ENCODE measurements at places on chromosomes 16 and 17. TPM values are rescaled to one million over a fixed set of nuclear protein-coding genes. Genes with fewer than 3 reads are reported as not detected.

DNA sequence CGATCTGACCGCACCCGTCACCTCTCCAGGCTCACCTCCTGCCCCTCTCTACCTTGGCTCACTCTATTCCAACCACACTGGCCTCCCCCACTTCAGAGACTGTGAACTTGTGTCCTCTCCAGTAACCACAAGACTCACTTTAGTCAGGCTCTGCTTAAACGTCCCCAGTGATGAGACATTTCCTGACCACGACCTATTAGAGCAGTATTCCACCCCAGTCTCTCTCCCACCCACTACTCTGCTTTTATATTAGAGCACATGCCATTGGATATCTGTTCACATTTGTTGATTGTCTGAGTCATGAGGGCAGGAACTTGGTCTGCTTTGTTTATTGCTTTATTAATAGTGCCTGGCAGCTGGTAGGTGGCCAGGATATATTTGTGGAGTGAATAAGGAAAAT, 20.1 kb downstream of the COX11 start:
- no peak overlapping the region for H3K27ac ChIP-seq
- H3K4me3 ChIP-seq, result no peak overlapping the region
- no peaks in the 10 kb centered on the region for H3K27me3 ChIP-seq

DNA sequence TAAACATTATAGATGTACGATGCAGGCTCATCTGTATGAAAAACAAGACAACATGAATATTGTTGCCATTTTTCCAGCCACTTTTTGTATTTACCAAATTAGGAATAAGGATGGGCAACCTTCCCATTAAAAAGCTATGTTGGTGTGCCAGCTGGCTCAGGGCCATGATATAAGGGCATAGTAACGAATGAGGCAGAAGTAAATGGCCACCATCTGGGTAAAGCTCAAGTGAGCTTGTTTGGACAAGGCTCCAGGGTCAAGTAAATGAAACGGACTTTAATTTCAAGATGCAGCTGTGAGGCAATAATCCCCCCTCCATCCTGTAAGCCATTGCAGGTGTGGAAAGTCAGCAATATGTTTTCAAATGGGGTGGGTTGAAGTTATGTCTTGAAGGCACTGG, 930.9 kb upstream of the CDH8 start:
- H3K4me1 ChIP-seq, result no peaks in the 10 kb centered on the region
- no peaks in the 10 kb centered on the region for H3K27me3 ChIP-seq
- DNase-seq, result no peak
- no peak overlapping the region for H3K4me3 ChIP-seq
- no peaks in the 10 kb centered on the region for H3K36me3 ChIP-seq
- no peak overlapping the region for H3K27ac ChIP-seq

DNA sequence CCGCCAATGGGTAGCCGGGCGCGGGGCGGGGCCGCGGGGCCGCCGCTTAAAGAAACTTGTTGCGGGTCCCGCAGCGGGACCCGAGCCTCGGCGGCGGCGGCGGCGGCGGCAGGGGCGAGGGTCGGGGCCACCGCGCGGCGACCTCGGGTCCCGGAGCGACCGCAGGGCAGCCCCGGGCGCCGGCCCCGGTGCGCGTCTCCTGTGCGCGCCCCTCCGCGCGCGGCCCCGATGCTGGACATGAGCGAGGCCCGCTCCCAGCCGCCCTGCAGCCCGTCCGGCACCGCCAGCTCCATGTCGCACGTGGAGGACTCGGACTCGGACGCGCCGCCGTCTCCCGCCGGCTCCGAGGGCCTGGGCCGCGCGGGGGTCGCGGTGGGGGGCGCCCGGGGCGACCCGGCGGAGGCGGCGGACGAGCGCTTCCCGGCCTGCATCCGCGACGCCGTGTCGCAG, at the start of gene SOX8:
TSS of gene SOX8 (plus strand) at position 76 of the 450 bp plus-strand sequence. CDS start at position 229, 153 bp downstream.
- H3K27ac ChIP-seq, result no peak within 1 kb of the TSS
- H3K27me3 ChIP-seq, result peaks cover 51% of the 10 kb centered on the region
- H3K4me1 ChIP-seq, result peaks cover 14% of the 10 kb centered on the region
- H3K36me3 ChIP-seq, result no peaks in the 10 kb centered on the region

DNA sequence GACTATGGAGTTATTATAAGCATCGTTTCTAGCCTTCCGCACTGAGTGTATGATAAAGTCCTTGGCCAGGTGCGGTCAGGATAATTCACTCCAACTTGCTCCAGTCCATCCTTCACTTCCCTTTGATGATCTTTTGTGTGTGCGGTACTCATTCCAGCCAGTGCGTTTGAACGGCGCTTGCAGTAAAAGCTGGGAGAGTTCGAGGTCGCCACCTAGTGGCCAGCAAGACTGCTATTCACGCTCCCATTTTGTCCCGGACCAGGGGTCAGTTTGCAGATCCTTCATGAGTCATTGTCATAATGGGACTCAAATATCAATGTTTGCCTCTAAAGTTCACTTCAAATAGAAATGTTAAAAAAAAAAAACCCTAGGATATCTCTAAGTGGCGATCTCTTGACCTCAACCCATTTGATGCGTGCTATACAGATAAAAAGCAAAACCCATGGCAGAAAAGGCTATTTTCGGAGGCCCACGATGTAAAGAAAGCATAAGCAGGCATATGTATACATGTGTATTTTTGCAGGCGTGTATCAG, 417.1 kb downstream of the TMEM114 start:
- H3K4me3 ChIP-seq, result no peak overlapping the region
- no peaks in the 10 kb centered on the region for H3K4me1 ChIP-seq
- peak; percentile 64 for DNase-seq
- H3K36me3 ChIP-seq, result no peaks in the 10 kb centered on the region
- no peaks in the 10 kb centered on the region for H3K27me3 ChIP-seq

GRCh38 chr17:78803186-78803845, 21.2 kb upstream of the CYTH1 start:
- no peak overlapping the region for H3K27ac ChIP-seq
- H3K36me3 ChIP-seq, result peaks cover 92% of the 10 kb centered on the region

- no peak for DNase-seq
- no peaks in the 10 kb centered on the region for H3K27me3 ChIP-seq
- no peak overlapping the region for H3K4me3 ChIP-seq
- H3K36me3 ChIP-seq, result no peaks in the 10 kb centered on the region
These were observed 58.2 kb downstream of the STX8 start for GRCh38 chr17:9517396-9517795.

DNA sequence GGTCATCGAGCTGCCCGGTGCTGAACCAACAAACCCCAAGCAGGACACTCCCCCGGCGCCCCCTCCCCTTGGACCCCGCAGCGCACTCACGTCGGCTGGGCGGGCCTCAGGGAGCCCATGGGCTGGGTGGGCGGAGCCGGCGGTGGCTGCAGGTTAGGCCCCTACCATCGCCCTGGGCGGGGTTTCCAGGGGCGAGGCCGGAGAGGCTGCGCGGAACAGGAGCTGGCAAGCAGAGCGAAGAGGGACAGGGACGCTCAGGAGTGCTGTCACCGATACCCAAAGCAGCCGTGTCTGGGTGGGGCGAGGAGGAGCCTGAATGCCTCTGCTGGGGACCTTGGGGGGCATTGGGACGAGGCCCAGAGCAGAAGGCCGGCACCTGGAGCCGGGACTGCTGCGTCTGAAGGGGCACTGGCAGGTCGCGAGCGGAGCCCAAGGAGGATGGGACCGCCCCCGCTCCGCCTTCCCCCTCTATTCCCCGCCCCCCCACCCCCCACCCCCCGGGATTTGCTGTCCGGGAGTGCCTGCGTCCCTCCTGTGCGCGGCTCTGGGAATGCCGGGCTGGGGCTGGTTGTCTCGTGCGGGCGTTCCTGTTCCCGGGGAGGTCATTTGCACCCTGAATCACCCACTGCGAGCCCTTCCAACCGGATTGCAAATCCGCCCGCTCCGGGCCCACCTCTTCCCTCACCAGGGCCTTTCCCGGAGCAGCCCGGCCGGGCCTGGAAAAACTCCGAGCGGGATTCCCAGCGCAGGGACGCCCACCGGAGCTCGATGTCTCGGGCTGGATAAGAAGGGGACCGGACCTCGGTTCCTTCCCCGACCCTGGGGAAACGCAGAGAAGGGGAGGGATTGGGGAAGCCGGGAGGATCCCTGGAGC, 902 bp downstream of the ARHGAP27 start:
- H3K4me1 ChIP-seq, result peaks cover 52% of the 10 kb centered on the region
- no peaks in the 10 kb centered on the region for H3K27me3 ChIP-seq
- H3K36me3 ChIP-seq, result peaks cover 21% of the 10 kb centered on the region
- peak overlapping the region; percentile 74 for H3K4me3 ChIP-seq
- peak overlapping the region; percentile 84 for H3K27ac ChIP-seq
- peak; percentile 97 for DNase-seq

- H3K27me3 ChIP-seq, result no peaks in the 10 kb centered on the region
- DNase-seq, result peak; percentile 85
- no peaks in the 10 kb centered on the region for H3K4me1 ChIP-seq
- H3K36me3 ChIP-seq, result no peaks in the 10 kb centered on the region
- H3K27ac ChIP-seq, result no peak overlapping the region
- H3K4me3 ChIP-seq, result no peak overlapping the region
These were observed 11.9 kb downstream of the MT4 start for GRCh38 chr16:56576585-56577299.

DNA sequence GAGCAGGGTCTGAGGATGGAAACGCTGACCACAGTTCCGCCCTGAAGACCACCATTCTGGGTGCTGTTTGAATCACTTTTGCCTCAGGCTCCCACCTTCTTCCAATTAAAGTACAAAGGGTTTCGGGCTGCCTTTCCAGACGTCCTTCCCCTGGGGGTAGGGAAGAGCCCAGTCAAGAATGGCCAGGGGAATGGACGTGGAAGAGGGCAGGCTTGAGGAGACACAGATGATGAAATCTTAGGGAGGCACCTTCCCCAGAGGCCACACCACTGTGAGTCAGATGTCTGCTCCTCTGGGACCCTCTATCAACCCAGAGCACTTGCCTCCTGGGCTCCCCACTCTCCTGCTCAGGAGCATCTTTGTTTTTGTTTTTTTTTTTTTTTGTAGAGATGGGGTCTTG, 27.5 kb upstream of the MTSS2 start:
- DNase-seq, result no peak
- H3K4me1 ChIP-seq, result peaks cover 49% of the 10 kb centered on the region
- H3K36me3 ChIP-seq, result peaks cover 6% of the 10 kb centered on the region
- no peaks in the 10 kb centered on the region for H3K27me3 ChIP-seq
- no peak overlapping the region for H3K4me3 ChIP-seq
- H3K27ac ChIP-seq, result no peak overlapping the region

- no peaks in the 10 kb centered on the region for H3K27me3 ChIP-seq
- H3K27ac ChIP-seq, result no peak overlapping the region
- H3K36me3 ChIP-seq, result peaks cover 59% of the 10 kb centered on the region
- no peaks in the 10 kb centered on the region for H3K4me1 ChIP-seq
- DNase-seq, result peak; percentile 8
These were observed 221.4 kb downstream of the KATNIP start for GRCh38 chr16:27771201-27771910.

DNA sequence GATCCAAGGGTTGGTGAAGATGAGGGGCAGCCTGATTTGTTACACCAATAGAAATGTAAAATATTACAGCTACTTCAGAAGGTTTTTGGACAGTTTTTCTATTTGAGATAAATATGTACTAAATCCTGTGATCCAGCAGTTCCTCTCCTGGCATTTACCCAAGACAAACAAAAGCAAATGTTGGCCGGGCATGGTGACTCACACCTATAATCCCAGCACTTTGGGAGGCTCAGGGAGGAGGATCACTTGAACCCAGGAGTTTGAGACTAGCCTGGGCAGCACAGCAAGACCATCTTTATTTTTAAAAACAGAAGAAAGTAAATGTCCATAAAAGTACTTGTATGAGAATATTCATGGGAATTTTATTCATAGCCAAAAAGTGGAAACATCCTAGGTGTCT, 64.8 kb upstream of the MRC2 start:
- no peak for DNase-seq
- no peak overlapping the region for H3K27ac ChIP-seq
- H3K4me3 ChIP-seq, result no peak overlapping the region
- peaks cover 46% of the 10 kb centered on the region for H3K36me3 ChIP-seq
- no peaks in the 10 kb centered on the region for H3K27me3 ChIP-seq

DNA sequence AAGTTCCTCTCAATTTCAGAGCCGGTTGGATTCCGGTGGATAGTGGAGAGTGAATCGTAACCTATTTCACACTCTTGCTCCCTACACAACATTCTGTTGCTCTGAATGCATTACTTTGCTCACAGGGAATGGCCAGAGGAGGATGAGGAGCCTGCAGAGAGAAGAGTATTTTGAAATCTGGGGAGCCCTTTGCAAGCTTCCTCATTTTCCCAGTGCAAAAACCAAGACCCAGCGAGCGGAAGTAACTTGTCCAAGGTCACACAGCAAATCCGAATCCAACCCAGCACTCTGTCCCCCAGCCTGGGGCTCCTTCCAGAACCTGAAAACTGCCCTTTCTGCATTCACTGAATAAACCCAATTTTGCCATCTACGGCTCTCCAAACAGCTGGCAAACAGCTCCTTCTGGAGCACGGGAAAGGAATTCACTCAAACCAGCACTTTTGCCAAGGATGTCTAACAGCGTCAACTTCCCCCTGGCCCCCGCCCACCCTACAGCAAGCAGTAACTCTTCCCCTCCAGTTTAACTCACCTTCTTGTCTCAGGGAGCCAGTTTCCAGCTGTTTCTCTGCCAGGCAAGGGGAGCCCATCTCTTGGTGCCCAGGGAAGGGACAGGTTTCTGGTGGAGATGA, 557 bp downstream of the KCNG4 start:
- H3K36me3 ChIP-seq, result no peaks in the 10 kb centered on the region
- no peak overlapping the region for H3K27ac ChIP-seq
- H3K4me1 ChIP-seq, result peaks cover 7% of the 10 kb centered on the region
- no peak for DNase-seq
- H3K4me3 ChIP-seq, result no peak overlapping the region

DNA sequence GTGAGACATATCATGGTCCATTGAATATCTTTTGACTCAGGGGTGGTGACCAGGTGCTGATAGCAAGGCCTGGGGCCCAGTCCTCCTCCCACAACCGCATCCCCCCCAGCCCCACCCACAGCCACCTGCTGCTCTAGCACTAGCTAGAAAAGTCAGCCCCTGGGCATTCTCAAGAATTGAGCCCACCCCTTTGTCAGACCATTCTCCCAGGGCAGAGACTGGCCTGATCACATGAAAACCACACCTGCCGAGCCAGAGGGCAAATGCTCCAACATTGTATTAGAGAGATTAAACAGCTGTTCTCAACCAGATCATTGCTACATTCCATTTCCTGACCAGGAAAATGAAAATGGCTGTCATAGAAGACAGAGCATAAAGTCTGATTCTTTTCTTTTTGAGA, 62.4 kb downstream of the RAB11FIP4 start:
- DNase-seq, result no peak
- H3K4me3 ChIP-seq, result no peak overlapping the region
- H3K4me1 ChIP-seq, result peaks cover 10% of the 10 kb centered on the region
- no peaks in the 10 kb centered on the region for H3K36me3 ChIP-seq
- no peak overlapping the region for H3K27ac ChIP-seq

- peaks cover 31% of the 10 kb centered on the region for H3K4me1 ChIP-seq
- H3K4me3 ChIP-seq, result no peak overlapping the region
- no peak overlapping the region for H3K27ac ChIP-seq
- no peaks in the 10 kb centered on the region for H3K27me3 ChIP-seq
These were observed 9.8 kb upstream of the JUP start for GRCh38 chr17:41796121-41796895.

- no peaks in the 10 kb centered on the region for H3K4me1 ChIP-seq
- DNase-seq, result no peak
- H3K27ac ChIP-seq, result no peak overlapping the region
- peaks cover 4% of the 10 kb centered on the region for H3K27me3 ChIP-seq
- H3K4me3 ChIP-seq, result no peak overlapping the region
These were observed 12.4 kb downstream of the RAP1GAP2 start for GRCh38 chr17:2808367-2809335.

ATAD5 gene
- 1.6 TPM for total RNA-seq

ARHGAP23 gene
- total RNA-seq, result 48.4 TPM

BRICD5 gene
- total RNA-seq, result 7.8 TPM

NPIPB9 gene
- total RNA-seq, result 5.5 TPM
